ENCODE measurements at places on chromosomes 4 and X.

DNA sequence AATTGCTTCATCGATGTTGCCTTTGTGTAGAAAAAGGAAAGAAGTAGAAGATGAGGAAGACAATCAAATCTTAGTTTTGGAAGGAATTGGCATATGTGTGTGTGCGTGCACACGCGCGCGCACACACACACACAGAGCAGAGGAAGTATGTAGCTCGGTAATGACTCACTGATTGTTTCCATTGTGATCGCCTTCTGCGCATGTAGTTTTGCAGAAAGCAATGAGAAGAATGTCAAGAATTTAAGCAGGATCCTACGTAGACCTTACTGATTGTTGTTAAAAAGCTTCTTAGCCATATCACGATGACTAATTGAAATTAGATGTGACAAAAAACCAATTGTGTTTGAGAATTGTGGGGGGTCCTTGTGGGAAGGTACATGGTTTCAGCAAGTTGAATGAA is 12.8 kb upstream of the LIMCH1 start:
- no peak for DNase-seq

- DNase-seq = no peak
These were observed 110.0 kb downstream of the IRF2 start for GRCh38 chr4:184364100-184364921.

DNA sequence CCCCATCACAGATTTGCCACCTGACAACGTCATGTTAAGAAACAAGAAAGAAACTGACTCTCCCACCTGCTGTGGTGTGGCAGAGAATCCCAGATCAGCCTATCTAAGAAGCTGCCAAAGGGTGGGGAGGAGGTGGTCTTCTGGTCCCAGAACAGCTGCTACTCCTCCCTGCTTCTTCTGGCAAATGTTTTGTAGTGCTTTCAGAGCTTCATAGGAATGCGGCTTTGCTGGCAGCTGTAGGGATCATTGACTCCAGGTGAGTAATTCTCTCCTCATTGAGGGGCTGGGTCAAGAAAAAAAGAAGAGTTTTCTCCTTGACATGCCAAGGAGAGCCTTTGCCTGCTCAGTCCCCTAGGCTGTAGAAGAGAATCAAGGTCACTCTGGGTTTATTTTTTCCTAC is 23.3 kb downstream of the NRK start:
- DNase-seq = no peak

- no peak for DNase-seq
These were observed 396.0 kb downstream of the PDGFC start for GRCh38 chr4:156575430-156576073.

DNA sequence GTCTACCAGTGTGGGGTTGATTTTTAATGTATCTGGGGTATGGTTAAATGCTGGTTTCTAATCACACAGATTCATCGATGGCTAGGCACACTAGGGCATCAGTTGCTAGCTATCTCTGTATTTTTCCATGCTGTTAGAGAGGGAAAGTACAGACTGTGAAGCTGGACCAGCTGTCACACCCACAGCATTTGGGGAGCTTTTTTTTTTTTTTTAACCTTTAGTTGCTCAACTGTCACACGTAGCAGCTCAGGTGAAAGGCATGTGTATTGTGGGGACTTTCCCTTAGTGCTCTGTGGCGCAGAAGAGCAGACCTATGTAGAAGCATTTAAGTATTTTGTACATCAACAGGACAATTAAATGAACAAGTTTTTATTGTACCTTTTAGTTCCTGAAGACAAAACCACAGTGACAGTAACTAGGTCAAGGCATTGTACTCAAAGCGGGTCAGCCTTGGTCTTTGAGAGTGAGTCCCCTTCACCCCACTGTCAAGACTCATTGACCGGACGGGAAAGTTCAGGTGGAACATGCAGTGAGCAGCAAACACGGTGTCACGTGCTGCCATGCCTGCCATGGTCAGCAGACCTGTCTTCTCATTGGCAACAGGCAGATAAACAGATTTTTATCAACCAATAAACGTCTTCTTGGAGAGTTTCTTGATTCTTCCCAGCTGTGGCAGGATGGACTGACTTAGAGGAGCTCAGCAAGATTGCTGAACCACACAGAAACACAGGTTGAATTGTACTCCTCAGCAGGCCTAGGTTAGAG is 65.3 kb downstream of the CASP3 start:
- DNase-seq = no peak

DNA sequence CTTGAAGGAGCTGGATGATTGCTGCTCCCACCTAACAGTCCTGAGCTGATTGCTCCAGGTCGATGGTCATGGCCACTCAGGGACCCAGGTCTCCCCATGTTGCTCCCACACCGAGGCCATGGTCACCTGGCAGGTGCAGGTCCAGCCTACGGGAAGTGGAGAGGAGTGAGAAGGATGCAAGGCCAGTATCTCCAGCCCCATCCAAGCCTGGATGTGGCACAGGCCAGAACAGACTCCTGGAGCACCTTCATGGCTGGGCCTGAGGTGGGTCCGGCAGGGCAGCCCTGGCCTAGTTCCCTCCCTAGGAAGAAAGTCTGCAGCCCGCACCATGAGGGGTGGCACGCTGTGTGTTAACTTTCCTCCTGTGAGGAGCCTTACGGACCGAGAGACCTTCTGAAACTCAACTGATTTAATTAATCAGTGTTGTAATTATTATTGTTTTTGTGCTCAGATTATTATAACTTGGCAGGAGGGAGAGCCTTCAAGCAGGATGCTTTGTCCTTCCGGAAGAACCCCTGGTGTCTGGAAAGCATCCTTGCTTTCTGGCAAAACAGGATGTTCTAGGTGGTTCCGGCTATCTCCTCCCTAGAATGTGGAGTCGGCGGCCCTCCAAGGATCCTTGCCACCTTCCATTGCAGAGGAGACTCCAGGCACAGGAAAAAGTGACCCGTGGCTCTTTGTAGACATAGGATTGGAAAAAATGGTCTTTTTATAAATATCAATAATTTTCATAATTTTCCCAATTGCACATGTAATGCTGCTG is 92.3 kb upstream of the ADRA2C start:
- DNase-seq = no peak

- DNase-seq = no peak
These were observed 156.3 kb upstream of the RAI2 start for GRCh38 chrX:18017411-18017810.

DNA sequence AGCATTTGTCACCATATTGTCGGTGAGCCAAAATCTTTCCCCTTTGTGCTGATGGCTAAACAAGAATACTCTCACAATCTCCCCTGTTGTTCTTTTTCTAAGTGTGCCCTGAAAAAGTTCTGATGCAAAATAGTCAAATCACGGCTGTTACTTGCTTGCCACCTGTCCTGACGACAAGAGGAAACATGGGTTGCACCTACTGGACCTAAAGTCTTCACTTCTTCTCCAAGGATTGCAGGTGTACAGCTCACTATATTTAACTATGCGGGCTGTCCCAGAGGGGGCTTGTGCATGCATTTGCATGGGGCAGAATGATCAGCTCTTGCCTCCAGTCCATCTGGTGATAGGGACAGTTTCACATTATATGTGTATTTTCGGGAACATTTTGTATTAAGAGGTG is 21.6 kb downstream of the AFF2 start:
- DNase-seq = no peak

DNA sequence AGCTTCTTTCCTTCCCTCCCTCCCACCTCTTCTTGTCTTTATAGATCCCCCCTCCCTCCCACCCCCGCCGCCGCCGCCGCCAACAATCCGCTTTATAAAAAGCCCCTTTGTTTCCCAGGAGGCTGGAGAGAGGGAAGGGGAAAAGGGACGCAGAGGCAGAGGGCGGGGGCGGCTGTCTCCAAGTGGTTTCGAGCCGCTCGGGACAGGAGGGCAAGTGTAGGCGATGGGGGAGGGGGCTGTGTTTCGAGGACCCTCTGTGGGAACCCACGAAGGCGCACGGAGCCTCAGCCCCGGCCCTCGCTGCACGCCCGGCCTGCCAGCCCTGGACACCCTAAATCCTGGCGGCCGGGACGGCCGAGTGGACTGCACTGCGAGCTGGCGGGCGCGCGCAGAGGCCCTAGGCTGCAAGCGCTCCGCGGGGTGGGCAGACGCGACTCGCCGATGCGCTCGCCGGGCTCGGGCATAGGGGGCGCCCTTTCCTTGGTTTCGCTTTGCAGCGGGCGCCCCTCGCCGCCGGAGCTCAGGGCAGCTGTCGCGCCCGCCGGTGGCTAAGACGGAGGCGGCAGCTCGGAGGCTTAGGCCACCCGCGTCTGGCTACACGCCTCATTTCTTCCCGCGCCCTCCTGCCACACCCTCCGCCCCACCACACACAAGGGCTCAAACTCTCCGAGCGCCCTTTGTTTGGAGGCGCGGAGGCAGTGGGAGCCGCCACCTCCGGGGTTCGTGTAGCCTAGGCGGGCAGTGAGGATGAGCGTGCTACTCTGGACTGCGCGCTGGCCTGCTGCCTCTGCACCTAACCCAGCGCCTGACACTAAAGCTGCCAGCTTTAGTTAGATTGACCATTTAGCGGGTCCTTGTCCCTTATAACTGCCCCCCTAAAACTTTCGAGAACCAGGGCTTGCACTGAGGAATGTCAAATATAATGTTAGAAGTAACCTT is 2.2 kb downstream of the MAMLD1 start:
- DNase-seq = peak; percentile 40

DNA sequence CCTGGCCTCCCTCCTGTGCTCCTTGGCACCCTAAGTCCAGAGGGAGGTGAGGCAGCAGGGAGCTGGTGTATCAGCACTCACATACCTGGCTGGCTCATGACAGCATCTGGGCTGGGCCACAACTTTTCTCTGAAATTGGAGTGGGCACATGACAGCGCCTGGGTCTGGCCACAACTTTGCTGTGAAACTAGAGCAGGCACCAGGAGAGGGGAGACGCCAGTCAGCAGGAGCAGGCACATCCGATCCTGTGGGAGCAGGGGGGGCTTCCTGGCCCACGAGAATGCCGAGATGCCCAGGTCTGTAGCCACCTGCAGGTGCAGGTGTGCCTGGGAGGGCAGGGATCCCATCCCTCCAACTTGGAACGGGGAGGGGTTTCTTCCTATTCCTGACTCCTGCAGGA is 69.7 kb upstream of the PPP3CA start:
- DNase-seq = no peak

GRCh38 chrX:54446084-54446483 is 5.9 kb downstream of the TSR2 start:
- no peak for DNase-seq

DNA sequence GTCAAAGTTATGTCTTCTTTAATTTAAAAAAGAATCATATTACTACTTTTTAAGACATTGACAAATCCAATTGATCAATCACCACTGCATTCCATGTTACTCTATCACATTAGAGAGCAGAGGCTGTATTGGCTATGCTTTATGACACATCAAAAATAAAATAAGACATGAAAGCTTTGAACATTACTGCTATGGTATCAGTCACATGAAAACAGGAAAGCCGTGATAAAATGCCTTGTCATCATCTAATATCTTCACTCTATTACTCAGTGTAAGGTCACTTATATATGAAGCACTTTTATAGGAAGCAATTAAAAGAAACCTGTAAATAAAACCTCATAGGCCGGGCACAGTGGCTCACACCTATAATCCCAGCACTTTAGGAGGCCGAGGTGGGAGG is 27.7 kb upstream of the CEP135 start:
- DNase-seq = no peak

GRCh38 chrX:139049465-139049864 is 337.9 kb upstream of the FGF13 start:
- no peak for DNase-seq

- DNase-seq = no peak
These were observed 875 bp downstream of the RGS12 start for GRCh38 chr4:3293401-3294391.

GRCh38 chr4:183408796-183409195 is 35.6 kb upstream of the CDKN2AIP start:
- no peak for DNase-seq

- no peak for DNase-seq
These were observed 98.5 kb upstream of the ETNPPL start for GRCh38 chr4:108861334-108861733.

DNA sequence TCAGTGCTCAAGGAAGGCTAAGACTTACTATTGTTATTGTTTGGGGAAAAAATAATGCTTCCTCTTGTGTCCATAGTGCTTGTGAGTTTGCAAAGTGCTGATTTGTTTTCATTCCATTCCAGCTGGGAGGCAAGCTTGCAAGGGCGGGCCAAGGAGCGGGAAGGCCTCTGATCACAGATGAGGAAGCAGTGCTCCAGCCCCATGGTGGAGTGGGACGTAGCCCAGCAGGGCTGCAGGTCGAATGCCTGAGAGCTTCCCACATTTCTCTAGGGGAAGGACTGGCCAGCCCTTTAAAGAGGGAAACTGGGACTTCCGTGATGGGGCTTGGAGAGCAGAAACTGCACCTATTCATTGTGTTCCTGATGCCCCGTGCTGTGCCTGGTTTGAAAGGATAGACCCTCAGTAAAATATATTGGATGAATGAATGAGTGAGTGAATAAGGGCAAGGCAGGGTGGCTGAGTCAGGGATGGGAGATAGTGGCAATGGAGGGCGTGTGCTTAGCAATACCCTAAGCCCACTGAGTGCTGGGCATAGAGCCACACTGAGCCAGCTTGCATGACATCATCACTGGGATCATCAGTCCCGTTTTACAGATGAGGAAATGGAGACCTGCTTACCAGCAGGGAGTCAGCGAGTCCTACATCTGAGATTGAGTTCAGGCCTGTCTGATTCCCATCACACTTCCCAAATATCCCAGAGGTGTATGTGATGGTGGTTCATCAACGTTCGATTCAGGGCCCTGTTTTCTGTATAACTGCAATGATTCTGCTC is 17.9 kb upstream of the NSG1 start:
- DNase-seq = no peak

DNA sequence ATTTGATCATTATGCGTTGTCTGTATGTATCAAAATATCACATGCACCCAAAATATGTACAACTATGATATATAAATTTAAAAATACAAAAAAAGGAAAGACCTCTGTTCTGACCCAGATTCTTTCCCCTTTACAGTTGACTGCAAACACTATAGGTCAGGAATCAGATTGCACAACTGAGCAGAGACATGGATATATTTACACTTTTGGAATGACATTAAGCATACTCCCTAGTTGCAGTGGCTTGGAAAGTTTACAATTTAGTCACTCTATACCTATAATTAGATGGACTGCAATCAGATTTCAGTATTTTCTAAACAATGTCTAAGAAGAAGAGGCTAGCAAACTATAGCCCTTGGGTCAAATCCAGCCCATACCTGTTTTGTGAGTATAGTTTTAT is 98.5 kb upstream of the INPP4B start:
- DNase-seq = no peak

Measured in activated T-helper 9 cell treated with anti-CD3 and anti-CD28 coated beads, Interleukin-2, amount 50 U/mL, for 16 hours (primary cell).